COR-L47 (cell line): ENCODE measurements at places on chromosomes 3 and 15.

- no peak for DNase-seq
These were observed 3.1 kb upstream of the BHLHE40 start for GRCh38 chr3:4976109-4976508.

GRCh38 chr3:149895769-149896168 is 74.9 kb downstream of the PFN2 start:
- no peak for DNase-seq

- no peak for DNase-seq
These were observed 91.5 kb downstream of the RPL22L1 start for GRCh38 chr3:170778240-170779217.

- no peak for DNase-seq
These were observed 1.2 kb downstream of the KIF23 start for GRCh38 chr15:69415381-69415780.
